ENCODE measurements at places on chromosomes 2 and 18. TPM values are rescaled to one million over a fixed set of nuclear protein-coding genes. Genes with fewer than 3 reads are reported as not detected.

The CYRIA gene
- 2.3 TPM for total RNA-seq

The DNAJC5G gene
- 0.44 TPM for total RNA-seq

The AKAIN1 gene
- total RNA-seq = not detected

The GPR39 gene
- total RNA-seq = 0.50 TPM

The UGT1A4 gene
- total RNA-seq = not detected

The POMC gene
- total RNA-seq = 1.6 TPM

The EIF2AK2 gene
- total RNA-seq = 55.7 TPM

The UGT1A10 gene
- not detected for total RNA-seq

GRCh38 chr2:62415019-62415431, 91.0 kb downstream of the TMEM17 start:
- H3K4me3 ChIP-seq = no peak overlapping the region
- no peak for DNase-seq
- H3K27me3 ChIP-seq = no peaks in the 10 kb centered on the region

GRCh38 chr18:44700652-44701051, 20.0 kb downstream of the SETBP1 start:
- peaks cover 3% of the 10 kb centered on the region for H3K36me3 ChIP-seq
- no peak for DNase-seq
- no peak overlapping the region for H3K4me3 ChIP-seq
- no peaks in the 10 kb centered on the region for H3K27me3 ChIP-seq
- no peak overlapping the region for H3K27ac ChIP-seq
- peaks cover 4% of the 10 kb centered on the region for H3K4me1 ChIP-seq

- H3K36me3 ChIP-seq = no peaks in the 10 kb centered on the region
- no peak for DNase-seq
- H3K27ac ChIP-seq = no peak overlapping the region
Measured at GRCh38 chr2:164485541-164485940, 135.7 kb downstream of the GRB14 start.

DNA sequence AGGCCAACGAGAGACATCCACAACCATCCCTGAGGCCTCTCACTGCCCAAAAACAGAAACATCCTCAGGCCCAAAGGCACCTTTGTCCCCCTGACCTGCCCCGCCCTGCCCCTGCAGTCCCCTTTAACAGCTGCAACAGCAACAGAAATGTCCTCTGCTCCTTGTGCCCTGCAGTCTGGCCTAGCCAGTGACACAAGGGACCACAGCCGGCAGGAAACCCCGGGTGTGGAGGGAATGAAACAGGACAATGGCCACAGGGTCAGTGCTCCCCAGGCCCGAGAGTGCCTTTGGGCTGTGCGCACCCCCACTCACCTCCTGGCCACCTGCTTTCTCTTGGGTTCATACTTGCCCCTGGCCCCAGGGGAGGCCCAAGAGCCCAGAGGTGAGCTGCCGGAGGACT, 35.6 kb downstream of the SNED1 start:
- H3K4me3 ChIP-seq = no peak overlapping the region
- no peaks in the 10 kb centered on the region for H3K36me3 ChIP-seq
- DNase-seq = peak; percentile 20
- H3K4me1 ChIP-seq = no peaks in the 10 kb centered on the region
- no peaks in the 10 kb centered on the region for H3K27me3 ChIP-seq
- no peak overlapping the region for H3K27ac ChIP-seq

GRCh38 chr2:64667535-64667934, 13.8 kb upstream of the SERTAD2 start:
- no peaks in the 10 kb centered on the region for H3K36me3 ChIP-seq
- H3K4me3 ChIP-seq = no peak overlapping the region
- no peaks in the 10 kb centered on the region for H3K4me1 ChIP-seq
- H3K27me3 ChIP-seq = no peaks in the 10 kb centered on the region
- DNase-seq = no peak
- H3K27ac ChIP-seq = no peak overlapping the region

DNA sequence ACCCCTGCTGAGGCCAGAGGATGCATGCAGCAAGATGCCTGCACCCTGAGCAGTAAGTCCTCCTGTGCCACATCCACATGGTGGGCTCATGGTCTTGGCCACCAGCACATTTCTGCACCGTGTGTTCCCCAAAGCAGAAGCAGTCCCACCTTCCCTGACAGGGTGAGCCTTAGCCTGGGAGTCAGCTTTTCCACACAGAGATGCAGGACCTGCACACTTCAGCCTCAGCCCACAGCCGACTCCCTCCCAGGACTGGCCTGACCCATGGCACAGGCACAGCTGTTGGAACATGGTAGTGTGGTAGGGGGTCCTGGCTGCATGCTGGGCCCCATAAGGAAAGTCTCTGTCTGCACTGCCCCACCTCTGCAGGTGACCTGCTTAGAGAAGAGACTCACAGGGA, 5.0 kb downstream of the SNED1 start:
- H3K4me1 ChIP-seq = no peaks in the 10 kb centered on the region
- H3K27ac ChIP-seq = no peak overlapping the region
- DNase-seq = no peak

DNA sequence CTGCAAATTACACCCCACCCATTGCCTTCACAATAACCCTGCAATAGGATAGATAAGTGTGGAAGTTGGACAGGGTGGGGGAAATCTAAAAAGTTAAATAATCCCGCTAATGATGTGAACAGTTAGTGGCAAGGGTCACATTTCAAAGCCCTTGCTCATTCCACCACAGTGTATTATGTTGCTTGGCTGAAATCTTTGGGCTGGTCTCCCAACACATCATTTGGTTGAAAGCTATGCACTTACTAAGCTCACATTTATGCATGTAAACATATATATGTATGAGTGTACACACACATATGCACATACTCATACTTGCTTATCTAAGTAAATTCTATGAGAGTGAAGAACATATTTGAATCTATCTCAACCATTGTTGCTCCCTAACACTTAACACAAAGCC, 197.8 kb downstream of the RDH14 start:
- no peaks in the 10 kb centered on the region for H3K36me3 ChIP-seq
- H3K4me1 ChIP-seq = no peaks in the 10 kb centered on the region
- no peak overlapping the region for H3K27ac ChIP-seq
- no peaks in the 10 kb centered on the region for H3K27me3 ChIP-seq
- no peak overlapping the region for H3K4me3 ChIP-seq

DNA sequence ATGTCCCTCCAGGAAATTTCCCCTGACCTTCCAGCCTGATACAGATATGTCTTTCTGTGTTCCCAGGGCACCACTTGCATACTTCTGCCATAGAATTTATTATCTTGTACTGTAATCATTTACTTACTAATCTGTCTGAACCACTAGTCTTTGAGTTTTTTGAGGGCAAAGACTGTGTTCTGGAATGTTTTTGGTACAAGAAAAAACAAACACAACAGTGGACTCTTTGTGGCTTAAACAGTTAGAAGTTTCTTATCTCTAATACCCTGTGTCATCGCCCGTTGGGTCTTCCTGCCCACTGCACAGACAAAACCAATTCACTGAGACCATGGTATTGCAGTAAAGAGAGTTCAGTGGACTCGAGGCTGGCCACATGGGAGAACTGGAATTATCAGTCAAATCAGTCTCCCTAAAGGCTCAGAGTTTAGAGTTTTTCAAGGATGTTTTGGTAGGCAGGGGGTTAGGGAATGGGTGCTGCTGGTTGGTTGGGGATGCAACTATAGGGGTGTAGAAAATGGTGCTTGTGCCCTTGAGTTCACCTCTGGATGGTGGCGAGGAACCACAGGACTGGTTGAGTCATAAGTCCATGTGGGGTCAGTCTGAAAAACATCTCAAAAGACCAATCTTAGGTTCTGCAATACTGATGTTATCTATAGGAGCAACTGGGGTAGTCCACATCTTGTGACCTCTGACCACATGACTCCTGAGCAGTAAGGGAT, 20.3 kb downstream of the RALB start:
- H3K27me3 ChIP-seq = no peaks in the 10 kb centered on the region
- no peak overlapping the region for H3K4me3 ChIP-seq
- no peak for DNase-seq
- H3K36me3 ChIP-seq = peaks cover 16% of the 10 kb centered on the region
- H3K4me1 ChIP-seq = no peaks in the 10 kb centered on the region
- H3K27ac ChIP-seq = no peak overlapping the region

- no peaks in the 10 kb centered on the region for H3K36me3 ChIP-seq
- H3K4me3 ChIP-seq = no peak overlapping the region
- no peak overlapping the region for H3K27ac ChIP-seq
Measured at GRCh38 chr2:27150639-27151230, 1.9 kb downstream of the TCF23 start.

- DNase-seq = no peak
- no peaks in the 10 kb centered on the region for H3K27me3 ChIP-seq
- H3K4me3 ChIP-seq = no peak overlapping the region
Measured at GRCh38 chr2:99772591-99773331, 282.9 kb upstream of the REV1 start.

- H3K4me1 ChIP-seq = no peaks in the 10 kb centered on the region
- no peaks in the 10 kb centered on the region for H3K36me3 ChIP-seq
Measured at GRCh38 chr2:130826821-130827501, 9.8 kb upstream of the ARHGEF4 start.

DNA sequence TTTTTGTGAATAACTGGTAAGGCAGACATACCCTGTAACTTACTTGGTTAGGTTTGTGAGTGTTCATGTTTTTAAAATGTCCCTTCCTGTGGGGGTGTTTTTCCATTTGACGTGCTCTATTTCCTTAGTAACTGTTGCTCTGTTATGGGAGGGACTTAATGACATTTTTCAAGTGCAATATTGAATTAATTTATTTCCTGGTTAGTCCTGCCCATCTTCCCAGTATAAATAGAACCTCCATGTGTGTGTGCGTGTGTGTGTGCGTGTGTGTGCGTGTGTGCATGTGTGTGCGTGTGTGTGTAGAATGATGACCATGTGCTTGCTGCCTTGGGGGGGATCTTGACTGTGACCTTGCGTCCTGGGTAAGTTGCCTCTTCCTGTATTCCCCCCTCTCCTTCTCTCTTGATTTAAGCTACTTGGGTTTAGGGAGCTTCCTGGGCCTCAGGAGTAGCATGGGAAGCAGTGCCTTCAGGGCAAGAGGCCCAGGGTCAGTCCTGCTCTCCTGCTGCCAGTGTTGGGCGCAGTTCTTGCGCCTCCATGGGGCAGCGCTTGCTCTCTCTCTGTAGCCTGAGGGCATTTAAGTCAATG, 163.9 kb downstream of the LDLRAD4 start:
- no peaks in the 10 kb centered on the region for H3K4me1 ChIP-seq
- H3K27me3 ChIP-seq = no peaks in the 10 kb centered on the region
- DNase-seq = peak; percentile 12
- no peak overlapping the region for H3K27ac ChIP-seq
- H3K36me3 ChIP-seq = no peaks in the 10 kb centered on the region
- H3K4me3 ChIP-seq = no peak overlapping the region

DNA sequence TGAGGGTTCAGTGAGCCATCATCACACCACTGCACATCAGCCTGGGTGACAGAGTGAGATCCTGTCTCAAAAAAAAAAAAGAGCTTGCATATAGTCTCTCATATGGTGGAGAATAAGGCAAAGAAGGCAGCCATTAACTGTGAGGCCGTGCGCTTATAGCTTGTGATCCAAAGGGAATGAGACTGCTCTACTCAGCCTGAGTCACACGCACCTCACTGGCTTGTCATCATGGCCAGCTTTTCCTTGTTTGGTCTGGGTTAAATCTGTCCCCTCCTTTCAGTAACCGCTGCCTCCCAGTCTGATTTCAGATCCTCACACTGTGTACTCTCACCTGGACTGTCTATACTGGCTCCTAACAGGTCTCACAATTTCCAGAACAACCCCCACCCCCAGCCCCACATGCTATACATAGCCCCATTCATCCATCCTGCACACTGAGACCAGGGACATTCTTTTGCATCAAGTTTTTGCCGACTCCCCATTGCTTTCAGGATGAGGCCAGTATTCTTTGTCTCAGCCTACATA, 35.3 kb upstream of the ANKRD44 start:
- H3K4me1 ChIP-seq = no peaks in the 10 kb centered on the region
- H3K4me3 ChIP-seq = no peak overlapping the region
- no peak for DNase-seq

DNA sequence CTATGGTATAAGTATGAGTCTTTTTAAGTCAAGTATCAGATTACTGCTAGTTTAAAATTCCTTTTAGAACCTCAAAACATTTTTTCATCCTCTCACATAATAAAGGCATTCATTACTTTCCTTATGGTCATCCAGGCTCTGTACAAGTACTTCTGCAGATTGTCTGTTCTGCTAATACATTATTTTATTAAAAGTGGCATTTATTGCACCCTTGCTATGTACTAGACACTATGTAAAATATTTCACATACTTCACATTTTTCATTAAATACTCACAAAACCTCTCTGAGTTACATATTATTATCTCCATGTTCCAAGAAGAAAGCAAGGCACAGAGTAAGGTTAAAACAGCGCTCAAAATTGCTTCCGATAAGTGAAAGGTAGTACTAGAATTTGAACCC, 84.1 kb downstream of the RAPH1 start:
- no peak overlapping the region for H3K27ac ChIP-seq
- H3K4me3 ChIP-seq = no peak overlapping the region
- DNase-seq = no peak
- no peaks in the 10 kb centered on the region for H3K4me1 ChIP-seq

GRCh38 chr2:147860009-147860408, 15.2 kb downstream of the ACVR2A start:
- DNase-seq = peak; percentile 32
- H3K4me1 ChIP-seq = peaks cover 10% of the 10 kb centered on the region
- H3K27ac ChIP-seq = peak overlapping the region; percentile 75
- H3K4me3 ChIP-seq = peak overlapping the region; percentile 27

DNA sequence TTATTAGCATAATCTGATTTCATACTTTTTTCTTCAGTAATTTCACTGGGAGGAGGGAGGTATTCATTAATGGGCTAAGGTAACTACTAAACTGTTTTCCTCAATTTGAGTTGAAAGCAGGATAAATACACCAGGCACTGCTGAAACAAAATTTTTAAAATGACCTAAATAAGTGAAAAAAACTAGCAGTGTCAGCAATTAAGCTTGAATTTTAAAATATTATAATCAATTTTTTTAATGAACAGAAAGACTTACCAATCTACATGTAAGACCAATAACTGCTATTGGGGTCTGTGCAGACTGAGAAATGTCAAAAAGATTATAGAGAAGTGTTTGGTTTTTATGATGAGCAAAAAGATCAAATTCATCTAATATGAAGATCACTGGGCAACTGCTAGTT, 68.4 kb downstream of the ORC4 start:
- no peak overlapping the region for H3K4me3 ChIP-seq
- H3K27me3 ChIP-seq = no peaks in the 10 kb centered on the region
- H3K4me1 ChIP-seq = no peaks in the 10 kb centered on the region
- H3K36me3 ChIP-seq = peaks cover 29% of the 10 kb centered on the region

DNA sequence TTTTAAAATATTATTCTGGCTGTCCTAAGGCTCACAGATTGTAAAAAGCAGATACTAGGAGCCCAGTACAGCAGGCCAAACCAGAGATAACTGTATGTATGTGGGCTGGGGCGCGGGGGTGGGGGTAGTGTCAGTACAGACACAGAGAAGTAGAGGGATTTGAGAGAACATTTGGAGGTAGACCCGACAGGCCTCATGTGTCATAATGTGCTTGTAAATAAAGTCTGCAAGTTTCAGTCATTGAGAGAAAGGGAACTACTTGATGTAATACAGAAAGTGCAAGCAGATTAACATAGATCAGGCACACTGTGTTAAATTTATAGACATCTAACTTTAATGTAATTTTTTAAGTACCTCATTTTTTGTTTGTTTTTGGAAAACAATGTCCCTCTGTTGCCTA, 7.4 kb upstream of the POLI start:
- no peak for DNase-seq
- H3K36me3 ChIP-seq = no peaks in the 10 kb centered on the region
- H3K27me3 ChIP-seq = no peaks in the 10 kb centered on the region
- no peak overlapping the region for H3K4me3 ChIP-seq

GRCh38 chr2:102337481-102338386, 17.9 kb upstream of the IL18R1 start:
- no peaks in the 10 kb centered on the region for H3K4me1 ChIP-seq
- H3K4me3 ChIP-seq = no peak overlapping the region
- no peak overlapping the region for H3K27ac ChIP-seq
- H3K36me3 ChIP-seq = no peaks in the 10 kb centered on the region
- DNase-seq = no peak
- no peaks in the 10 kb centered on the region for H3K27me3 ChIP-seq
